Activated effector memory CD4-positive, alpha-beta T cell treated with anti-CD3 and anti-CD28 coated beads, Interleukin-2, amount 50 U/mL, for 16 hours (primary cell): ENCODE measurements at places on chromosomes 5 and 9.
A peak's percentile ranks its signal among the peaks of the same experiment; 100 is the strongest.

DNA sequence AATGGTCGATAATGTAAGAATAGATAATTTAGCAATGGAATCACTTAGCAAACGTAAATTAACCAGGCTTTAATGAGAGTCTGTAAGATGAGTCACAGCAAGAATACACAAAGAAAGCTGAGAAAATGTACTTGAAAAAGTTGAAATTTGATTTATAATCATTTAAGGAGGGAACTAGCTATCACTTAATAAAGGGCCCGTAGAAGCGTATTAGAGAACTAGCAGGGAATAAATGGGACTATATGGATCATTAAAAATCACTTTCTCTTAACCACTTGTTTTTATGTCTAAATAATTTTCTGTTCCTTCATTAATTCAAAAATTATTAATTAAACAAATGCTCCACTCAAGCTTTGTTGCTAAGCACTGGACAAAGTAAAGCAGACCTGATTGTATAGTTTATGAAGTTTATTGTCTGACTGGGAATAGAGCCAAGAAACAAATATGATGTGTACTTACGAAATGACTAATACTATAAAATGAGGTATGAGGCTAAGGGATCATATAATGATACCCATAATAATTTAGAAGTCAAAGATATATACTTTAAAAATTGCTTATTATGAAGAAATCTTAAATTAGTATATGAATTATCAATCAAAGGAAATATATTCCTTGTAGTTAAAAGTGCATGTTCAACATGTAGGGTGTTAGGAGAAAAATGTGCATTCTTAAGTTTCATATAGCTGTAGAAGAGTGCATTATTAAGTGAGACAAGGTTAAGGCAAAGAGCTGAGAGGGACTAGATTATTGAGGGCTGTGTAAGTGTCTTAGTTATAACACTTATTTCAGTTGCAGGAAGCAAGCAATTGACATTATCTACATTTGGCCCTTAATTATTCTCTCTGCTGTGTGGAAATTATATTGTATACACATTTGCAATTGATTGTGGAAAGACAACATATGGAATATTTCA is 196.8 kb downstream of the PRDM9 start:
- DNase-seq = no peak

DNA sequence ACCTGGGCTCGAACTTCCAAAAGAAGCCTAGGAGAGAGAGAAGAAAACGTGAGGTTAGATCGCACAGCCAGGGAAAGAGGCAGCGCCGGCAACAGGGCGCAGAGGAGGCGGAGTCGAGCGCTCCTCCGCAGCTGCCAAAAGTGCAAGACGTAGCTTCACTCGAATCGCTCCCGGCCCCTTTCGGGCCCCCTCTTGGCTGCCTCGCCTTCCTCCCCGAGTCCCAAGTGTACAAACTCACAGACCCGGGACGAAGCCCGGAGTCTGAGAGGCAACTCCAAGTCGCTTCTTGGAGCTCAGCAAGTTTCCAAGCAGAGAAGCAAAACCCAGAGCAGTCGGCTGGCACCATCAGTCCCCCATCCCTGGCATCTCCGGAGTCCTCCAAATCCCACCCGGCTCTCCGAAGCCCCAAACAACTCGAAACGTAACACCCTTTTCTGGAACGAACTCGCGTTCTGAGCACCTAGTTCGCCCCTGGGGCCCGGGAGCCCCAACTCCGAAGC is 1.2 kb downstream of the MIER3 start:
- peak; percentile 85 for DNase-seq

DNA sequence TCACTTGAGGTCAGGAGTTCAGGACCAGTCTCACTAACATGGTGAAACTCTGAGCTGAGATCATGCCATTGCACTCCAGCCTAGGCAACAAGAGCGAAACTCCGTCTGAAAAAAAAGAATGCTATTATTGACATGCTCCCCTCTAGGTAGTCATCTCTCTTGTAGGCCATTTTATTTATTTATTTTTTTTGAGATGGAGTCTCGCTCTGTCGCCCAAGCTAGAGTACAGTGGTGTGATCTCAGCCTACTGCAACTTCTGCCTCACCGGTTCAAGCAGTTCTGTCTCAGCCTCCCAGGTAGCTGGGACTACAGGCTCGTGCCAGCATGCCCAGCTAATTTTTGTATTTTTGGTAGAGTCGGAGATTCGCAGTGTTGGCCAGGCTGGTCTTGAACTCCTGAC is 20.6 kb upstream of the NIM1K start:
- no peak for DNase-seq

- no peak for DNase-seq
Observed at GRCh38 chr5:144427866-144428265, 257.2 kb downstream of the KCTD16 start.

DNA sequence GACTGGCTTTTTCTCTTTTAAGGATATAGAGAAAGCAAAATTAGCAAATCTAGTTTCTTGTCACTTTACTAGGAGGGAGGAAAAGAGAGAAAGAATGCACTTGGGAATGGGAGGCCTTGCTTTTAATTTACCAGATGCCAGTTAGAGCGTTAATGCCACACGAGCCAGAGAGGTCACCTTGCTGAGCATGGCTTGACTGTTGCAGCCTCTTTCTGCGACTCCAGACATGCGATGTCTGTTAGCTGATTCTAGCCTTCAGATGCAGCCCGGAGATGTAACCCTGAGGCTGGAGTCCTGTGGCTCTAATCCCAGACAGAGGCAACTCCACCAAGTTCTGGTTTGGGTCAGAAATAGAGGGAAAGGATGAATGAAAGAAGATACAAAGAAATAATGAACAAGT is 152.5 kb downstream of the TRIO start:
- DNase-seq = no peak

GRCh38 chr5:68251386-68251785 is 35.8 kb downstream of the PIK3R1 start:
- DNase-seq = peak; percentile 82

- DNase-seq = no peak
Observed at GRCh38 chr9:134217431-134218210, 53.3 kb upstream of the RNU6ATAC start.

DNA sequence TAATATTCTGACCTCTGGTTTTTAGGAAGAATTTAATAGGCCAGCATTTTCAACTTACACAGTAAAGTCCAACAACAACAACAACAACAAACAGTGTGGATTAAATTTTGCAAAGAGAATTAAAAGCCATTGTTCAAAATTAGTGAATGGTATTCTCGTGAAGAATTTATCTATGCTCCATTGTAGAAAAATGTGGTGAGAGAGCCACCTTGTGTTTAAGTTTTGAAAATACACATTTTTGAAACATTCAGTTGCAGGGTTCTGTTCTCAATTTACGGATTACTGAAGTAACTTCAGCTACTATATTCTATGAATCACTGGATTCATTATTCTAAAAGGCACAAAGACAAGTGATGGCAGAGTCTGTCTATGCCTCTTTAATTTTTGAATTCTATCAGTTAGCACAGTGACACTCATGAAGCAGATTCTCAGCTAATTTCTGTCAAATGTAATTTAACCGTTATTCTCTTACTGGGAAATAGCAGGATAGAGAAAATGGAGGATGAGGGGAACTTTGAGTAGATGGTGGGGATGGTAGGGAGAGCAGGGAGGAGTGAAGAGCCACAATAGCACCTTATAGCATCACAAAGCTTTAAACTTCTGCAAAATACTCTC is 11.0 kb downstream of the CCDC152 start:
- DNase-seq = no peak

DNA sequence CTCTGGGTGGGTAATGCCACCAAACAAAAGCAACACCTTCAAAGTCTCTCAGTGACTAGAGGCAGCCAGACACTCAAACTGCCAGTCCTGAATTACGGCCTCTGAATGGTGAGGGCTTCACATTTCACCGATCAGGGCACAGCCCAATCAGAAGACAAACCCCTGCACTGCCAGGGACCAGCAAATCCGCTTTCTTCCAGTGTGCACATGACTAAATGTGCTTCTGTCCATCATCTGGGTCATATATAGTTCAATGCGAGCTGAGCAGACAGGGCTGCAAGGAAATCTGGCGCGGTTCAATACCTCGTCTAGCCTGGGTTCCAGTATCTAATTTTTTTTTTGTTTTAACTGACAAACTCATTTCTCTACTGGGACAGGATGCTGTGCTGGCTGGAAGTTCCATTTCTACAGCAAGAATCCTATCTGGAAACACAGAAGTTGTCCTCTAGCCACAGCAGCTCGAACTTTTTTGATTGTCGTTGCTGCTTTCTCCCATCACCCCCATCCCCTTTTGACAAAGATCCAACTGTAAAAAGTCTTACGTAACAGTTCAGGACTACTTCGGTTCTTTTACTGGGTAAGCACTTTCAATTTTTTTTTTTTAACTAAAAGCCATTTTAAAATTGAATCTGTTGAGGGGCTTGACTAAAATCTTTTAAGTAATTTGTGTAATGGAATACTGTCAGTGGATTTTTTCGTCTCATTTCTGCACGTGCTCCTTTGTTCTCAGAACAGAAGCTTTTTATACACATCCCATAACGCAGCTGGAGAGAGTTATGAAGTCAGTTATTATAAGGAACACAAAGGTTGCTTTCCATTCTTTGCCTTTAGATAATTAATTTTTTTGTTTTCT is 112.7 kb downstream of the NR6A1 start:
- DNase-seq = no peak

GRCh38 chr5:96752341-96753016 is 55.3 kb downstream of the ERAP1 start:
- DNase-seq = no peak

DNA sequence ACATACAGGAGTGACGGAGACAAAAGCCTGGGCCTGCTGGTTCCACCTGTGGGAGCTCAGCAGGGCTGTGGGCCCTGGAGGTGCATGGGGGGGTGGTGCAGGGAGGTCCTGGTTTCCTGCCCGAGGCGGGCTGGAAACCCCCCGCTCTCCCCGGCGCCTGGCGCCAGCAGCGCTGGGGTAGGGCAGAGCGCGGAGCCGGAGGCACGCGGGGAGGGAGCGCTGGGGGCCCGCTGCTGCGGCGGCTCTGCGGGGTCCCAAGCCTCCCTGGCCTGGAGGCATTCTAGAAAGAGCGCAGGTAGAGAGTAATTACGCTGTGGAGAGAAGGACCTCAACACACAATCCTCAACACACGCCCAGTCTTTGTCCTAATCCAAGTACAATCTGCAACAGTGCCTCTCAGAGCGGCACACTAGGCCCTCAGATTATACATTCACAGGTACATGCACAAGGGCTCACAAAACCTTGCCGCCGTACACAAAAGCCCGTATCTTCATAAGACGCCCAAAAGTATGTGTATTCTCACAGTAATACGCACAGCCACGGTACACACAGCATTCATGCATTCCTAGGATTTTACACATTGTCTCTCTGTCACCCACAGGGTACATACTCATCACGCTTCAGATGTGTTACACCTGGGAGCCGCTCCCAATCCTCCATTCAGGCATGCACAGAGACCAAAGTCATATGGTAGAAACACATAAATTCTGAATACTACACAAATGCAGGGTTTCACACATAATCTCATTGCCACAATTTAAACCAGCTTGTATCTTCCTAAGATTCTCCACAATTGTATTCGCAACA is 2.1 kb upstream of the HAND1 start:
- DNase-seq = no peak
